ENCODE measurements at places on chromosomes 7 and 10. TPM values are rescaled to one million over a fixed set of nuclear protein-coding genes. Genes with fewer than 3 reads are reported as not detected.

The SH2B2 gene
- total RNA-seq, result 7.1 TPM

The TAS2R4 gene
- 1.3 TPM for total RNA-seq

The PRKAR2B gene
- total RNA-seq, result 34.5 TPM

The GIMAP4 gene
- not detected for total RNA-seq

The ZYX gene
- total RNA-seq, result 48.2 TPM

Measured in stomach (tissue), 19 donors.